ENCODE measurements at places on chromosomes 16 and 17.

DNA sequence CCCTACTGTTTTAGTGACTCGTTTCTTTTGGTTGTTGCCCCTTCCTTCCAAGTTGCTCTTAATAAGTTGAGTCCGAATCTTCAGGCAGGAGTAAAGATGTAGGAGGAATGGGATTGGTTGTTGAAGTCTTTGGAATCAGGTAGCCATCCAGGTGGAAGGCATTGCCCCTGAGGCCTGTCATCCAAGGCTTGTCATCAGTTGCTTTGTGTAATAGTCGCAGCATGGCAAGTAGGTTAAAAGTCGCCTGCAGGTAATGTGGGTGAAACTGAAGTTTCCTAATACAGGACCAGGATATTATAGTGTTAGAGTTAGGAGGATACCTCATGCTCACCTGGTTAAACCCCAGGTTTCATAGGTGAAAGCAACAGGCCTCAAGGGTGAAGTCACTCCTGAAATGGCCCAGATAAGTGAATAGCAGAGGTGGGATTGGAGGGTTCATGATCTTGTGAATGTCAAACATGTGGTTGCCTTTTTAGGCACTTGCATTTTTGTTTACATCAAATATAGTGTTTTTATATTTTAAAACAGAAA, 934 bp downstream of the PCTP start:
- DNase-seq: no peak

DNA sequence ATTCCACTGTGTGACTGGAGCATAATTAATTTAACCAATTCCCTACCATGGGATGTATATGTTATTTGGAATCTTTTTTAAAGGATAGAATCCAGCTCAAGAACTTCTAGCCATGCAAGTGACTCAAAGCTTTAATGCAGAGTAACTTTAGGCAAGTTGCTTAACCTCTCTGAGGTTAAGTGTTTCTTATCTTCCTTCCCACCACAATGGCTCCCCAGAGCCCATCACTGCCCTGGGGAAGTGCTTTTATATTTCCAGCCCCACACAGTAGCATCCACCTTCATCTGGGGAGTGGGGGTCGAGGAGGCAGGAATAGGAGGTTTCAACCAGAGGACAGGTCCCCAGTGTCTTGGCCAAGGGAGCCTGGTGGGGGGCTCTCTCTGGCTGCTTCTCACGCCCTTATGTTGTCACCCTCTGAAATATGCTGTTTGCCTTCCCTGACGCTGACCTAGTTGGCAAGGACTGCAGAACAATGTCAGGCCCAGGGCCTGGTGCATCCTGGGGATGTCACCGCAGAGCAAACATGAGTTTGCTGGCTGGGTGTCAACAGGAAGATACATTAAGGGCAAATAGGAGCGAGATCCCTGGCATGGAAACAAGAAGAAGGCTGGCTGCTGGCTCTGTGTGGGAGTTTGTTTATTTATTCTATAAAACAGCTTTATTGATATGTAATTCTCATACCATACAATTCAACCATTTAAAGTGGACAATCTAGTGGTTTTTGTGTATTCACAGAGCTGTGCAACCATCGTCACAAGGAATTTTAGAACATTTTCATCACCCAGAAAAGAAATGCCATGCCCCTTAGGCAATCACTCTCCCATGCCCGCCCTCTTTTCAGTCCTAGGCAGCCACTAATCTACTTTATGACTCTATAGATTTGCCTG, 46.6 kb upstream of the WSB1 start:
- no peak for DNase-seq

DNA sequence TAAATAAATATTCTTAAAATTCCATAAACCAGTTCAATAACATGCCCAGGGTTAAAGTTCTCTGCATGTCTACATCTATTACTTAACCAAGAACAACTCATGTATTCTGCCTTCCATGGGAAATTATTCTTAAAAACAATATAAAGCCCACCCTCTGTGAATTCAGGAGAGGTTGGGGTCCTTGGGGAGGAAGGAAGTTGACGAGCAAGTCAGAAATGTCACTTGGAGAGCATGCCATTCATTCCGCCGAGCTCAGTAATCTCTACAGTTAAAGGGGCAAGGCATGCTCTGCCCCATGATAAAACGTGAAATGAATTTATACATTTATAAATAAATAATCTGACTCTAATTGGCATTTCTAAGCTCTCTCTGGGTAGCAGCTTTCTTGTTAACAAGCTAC, 405.1 kb downstream of the TOX3 start:
- no peak for DNase-seq

DNA sequence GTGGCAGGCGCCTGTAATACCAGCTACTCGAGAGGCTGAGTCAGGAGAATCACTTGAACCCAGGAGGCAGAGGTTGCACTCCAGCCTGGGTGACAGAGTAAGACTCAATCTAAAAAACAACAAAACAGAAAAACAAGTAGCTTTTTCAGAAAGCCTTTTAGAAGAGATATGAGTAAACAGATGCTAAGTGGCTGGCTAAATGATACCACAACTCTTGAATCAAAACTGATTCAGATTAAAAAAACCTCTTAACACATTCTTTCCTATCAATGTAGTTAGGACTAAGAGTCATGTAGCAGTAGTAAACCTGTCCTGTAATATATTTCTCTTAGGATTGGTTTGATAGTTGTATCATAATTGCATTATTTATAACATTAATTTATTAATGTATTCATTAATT, 23.0 kb downstream of the PPM1D start:
- no peak for DNase-seq

GRCh38 chr17:40499551-40500189, 1.8 kb downstream of the TNS4 start:
- no peak for DNase-seq
